Cerebellar nuclear complex (tissue), 1 donor: ENCODE measurements at places on chromosomes 1 and 21.

- no peak for DNase-seq
Observed at GRCh38 chr1:232174306-232174705, 455.6 kb downstream of the SIPA1L2 start.

GRCh38 chr21:32186804-32187203 lies 92.0 kb downstream of the MIS18A start:
- DNase-seq, result no peak

- no peak for DNase-seq
Observed at GRCh38 chr1:110011527-110012041, 22.8 kb upstream of the STRIP1 start.

- DNase-seq, result no peak
Observed at GRCh38 chr1:236759252-236759859, 35.7 kb upstream of the MTR start.

DNA sequence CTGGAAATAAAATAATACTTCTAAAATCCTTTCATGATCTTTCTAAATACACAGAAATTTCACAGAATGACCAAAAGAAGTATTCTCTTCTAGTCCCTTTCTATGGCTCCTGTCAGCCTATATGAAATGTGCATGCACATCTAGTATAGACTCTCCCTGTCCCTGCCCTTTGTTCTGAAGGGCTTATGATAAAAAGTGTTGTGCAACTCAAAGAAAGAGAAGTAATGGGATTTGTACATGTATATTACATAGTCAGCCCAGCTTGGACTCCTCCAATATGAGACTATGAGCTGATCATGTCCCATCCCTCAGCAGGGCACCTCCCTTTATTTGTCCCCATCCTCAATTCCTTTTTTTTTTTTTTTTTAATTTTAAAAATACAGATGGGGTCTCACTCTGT lies 42.1 kb upstream of the LAX1 start:
- no peak for DNase-seq

DNA sequence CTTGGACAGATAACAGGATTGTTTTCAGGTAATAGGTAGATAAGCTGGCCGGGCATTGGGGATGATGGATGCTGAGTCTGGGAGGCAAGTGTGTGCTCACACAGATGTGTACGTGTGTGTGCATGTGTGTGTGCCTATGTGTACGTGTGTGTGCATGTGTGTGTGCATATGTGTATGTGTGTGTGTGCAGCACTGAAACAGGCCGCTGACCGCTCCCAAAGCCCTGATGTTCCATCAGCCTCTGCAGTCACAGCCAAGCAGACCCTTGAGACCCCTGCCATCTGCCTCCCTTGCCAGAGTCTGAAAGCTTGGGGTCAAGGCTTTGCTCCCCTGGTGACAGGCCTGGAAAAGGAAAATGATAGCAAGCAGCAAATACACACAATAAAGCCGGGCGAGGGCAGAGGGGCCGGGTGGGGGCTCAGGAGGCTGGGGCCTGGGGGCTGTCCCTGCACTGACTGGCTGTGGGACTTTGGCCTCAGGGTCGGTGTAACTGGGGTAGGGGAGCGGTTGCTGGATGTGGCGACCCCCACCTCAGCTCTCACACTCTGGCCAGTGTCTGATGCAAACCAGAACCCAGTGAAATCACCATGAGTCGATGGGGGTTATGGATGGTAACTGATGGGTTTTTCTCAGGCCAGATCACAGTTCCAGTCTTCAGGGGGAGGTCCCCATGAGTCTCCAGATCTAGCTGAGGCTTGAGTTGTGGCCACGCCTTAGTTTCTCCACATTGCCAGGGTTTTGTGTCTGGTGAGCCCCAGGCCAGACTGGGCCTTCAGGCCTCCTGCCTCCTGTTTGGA lies 9.2 kb upstream of the TNFRSF8 start:
- DNase-seq, result no peak

DNA sequence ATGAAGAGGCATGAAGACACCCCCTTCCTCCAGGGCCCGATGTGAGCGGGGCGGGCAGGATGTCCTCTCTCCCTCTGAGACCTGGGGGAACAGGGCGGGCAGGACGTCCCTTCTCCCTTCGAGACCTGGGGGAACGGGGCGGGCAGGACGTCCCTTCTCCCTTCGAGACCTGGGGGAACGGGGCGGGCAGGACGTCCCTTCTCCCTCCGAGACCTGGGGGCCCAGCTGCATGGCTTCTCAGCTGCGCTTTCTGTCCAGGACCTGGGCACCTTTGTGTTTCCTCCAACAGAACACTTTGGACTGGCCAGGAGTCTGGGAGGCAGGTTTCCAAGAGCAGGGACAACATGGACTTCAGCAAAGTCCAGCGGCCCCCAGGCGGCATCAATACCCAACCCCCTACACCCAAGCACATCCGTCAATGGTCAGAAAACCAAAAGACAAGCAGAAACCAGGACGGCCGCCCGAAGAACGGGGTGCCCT lies 30.8 kb upstream of the ADARB1 start:
- no peak for DNase-seq

- no peak for DNase-seq
Observed at GRCh38 chr1:19045898-19046880, 89.7 kb upstream of the IFFO2 start.

DNA sequence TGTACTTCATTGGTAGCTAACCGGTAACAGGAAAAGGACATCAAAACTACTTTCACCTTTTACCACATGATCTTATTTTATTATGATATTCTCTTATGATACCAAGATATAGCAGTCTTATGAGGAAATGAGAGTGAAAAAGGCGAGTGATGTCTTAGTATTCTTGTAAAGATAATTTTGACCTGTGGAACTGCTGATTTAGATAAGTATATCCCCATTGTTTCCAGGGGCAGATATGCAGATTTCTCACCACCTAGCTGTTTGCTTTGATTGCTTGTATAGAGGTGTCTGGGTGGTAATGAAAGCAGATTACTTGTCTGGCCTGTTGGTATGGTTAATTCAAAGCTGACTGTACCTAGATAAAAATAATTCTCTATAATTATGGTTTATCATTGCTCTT lies 53.1 kb downstream of the SYNJ1 start:
- DNase-seq, result no peak

DNA sequence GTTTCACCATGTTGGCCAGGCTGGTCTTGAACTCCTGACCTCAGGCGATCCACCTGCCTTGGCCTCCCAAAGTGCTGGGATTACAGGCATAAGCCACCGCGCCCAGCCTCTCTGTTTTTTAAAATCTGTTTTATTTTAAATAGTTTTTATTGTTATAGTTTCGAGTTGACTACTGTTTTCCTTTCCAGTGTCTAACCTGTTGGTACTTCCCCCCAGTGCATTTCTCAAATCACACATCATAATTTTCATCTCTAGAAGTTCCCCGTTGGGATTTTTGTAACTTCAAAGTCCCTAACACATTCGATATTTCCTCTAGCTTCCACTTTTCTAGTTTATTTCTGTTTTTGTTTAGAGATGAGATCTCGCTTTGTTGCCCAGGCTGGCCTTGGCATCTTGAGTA lies 7.5 kb downstream of the HES4 start:
- DNase-seq, result no peak

- no peak for DNase-seq
Observed at GRCh38 chr1:229186373-229187056, 84.4 kb upstream of the RAB4A start.

DNA sequence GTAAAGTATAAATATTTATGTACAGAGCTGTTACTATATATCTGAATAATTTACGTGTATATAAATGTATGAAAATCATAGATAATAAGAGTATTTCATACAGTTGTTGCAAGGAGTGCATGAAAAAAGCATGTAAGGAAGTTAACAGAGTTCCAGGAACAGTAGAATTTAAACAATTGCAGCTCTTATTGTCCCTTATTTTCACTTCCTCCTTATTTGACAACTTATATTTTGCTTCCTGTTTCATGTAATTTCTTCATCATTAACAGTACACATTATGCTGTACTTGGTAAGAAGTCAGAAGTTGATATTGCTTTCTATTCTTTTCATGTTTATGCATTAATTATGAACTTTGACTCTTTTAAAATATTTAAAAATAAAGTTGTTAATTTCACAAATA lies 681.5 kb downstream of the LRRIQ3 start:
- no peak for DNase-seq

DNA sequence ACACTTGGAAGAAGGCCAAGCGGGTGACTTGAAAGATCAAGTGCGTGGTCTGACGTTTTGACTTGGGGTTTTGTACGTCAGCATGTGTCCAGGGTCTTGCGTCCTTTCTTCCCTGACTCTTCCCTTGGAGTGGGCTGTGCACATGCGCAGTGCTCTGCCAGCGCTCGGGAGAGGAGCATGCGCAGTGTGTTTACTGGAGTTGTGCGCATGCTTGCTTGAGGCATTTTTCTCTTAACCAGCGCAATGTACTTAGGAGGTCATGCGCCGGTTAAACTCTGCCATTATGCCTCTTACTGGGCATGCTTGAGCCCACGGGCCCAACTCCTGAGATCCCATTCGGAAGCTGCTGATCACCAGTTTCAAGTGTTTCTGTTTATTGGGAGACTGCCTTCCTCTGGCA lies 242.5 kb upstream of the AJAP1 start:
- no peak for DNase-seq

DNA sequence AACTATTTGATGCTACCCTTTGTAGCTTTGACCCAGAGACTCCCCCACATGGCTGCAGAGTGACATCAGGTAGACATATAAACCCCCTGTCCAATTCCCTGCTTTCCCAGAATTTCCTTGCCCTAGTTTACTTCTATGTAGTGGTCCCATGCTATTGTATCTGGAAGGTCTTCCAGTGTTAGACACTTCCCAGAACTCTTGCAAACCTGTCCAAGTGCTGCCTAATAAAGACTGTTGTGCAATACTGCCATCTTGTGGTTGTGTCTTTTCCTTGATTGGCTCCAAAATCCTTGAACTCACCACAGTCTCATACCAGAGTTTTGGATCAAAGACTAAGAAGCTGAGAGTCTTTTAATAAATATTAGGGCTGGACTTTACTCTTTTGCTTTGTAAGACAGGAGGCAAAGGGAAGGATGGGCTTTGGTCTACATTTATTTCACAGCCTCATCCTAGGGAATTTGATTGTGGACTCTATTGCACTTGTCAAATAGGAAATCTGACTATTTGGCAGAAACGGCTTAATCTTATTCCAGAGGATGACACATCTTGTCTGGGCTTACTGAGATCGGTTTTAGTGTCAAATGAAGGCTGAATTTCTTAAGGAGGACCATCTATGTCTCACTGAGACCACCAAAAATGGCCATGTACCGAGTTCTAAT lies 169.9 kb downstream of the LRRC7 start:
- DNase-seq, result no peak

DNA sequence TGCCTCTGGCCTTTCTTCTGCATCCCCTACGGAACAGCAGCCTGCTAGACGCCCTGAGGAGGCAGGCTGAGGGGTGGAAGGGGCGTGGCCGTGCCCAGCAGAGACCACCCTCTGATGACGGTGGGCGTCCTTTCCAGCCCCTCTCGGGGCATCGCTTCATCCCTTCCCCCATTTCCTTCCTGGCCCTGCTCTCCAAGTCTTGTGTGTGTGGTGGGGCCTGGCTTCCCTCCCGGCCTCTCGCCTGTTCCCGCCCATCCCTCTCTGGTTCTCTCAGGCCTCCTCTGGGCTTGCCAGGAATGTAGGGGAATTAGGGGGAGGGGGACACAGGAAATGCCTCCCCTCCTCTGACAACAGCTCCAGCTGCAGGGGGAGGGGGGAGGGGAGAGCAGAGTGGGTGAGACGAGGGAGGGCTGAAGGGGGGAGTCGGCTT lies 51.1 kb downstream of the SKI start:
- no peak for DNase-seq

DNA sequence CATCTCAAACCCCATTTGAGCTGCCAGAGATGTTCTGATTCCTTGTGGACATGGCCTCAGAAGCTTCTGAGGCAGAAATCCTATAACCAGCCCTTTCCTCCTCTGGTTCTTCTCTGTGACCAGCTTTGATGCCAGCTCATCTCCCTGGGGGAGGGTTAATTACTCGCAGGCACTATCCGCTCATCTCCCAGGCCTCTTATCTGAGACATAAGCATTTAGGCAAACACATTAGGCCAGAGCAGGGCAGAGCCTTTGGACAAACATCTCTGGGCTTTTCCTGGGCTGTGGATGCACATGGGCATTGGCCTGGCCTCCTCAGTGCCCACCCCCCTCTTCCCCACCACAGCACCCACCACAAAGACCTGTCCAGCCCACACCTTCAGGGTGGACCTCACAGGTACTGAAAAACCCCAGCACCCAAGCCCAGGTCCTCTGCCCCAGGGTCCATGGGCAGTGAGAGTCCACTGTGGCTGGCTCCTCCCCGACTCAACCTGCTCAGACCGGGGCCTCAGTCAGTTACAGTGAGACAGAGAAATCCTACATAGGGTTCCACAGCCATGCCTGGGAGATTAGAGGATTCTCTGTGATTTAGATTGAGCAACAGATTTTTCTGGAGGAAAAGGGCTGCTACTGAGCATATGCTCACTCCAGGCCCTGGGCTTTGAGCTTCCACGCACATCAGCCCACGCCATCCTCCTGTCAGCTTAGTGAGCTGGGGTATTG lies 26.9 kb downstream of the IGSF21 start:
- no peak for DNase-seq

DNA sequence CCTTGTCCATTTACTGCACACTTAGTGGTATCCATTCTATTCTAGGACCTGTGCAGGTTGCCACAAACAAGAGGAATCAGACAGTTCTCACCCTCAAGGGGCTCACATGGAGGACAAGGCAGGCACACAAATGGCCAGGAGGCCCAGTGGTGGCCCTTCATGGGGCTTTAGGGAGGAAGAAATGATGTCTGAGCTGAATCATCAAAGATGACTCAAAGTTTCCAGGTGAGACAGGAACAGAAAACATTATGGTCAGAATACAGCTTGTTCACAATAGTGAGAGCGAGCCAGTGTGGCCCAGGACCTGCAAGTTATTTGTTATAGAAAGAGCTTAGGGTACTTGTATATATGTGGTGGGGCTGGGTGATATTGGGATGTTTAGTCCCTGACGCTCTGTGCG lies 26.4 kb downstream of the SHISAL2A start:
- DNase-seq, result no peak

GRCh38 chr1:53126495-53126894 lies 15.9 kb downstream of the SLC1A7 start:
- DNase-seq, result no peak

GRCh38 chr21:24223624-24224023 lies 1383.7 kb downstream of the MRPL39 start:
- no peak for DNase-seq

GRCh38 chr21:15976807-15977206 lies 247.0 kb downstream of the USP25 start:
- DNase-seq, result no peak

DNA sequence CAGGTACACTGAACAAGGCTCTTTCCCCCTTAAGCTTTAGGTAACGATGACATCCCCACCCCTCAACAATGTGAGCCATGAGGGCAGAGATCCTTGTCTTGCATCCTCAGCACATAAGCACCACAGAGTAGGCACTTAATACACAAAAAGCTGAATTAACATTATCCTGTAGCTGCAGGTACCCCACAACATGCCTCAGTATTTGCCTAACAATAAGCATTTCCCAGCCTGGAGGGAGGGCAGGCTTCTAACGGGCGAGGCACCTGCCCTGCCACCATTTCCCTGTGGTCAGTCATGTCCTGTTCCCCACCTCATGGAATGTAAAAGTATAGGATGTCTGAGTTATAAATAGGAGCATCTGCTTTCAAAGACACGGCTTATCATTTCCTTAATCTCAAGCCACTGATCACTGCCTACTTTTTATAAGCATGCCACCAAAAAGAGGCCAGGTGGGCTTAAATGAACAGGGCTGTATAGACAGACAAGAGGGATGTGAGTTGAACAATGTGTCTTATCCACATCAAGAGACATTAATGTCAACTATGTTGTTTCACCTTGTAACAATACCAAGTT lies 3.4 kb downstream of the CAPZB start:
- DNase-seq, result no peak
